Activated T-helper 1 cell treated with anti-CD3 and anti-CD28 coated beads, Interleukin-12 subunit alpha, Interleukin-12 subunit beta, Interleukin-2, Interleukin-4 antibody, amounts not matched to agents 30 ng/mL and 10 ng/mL and 1 ng/mL, durations not matched to agents 14 hours and 24 hours and 36 hours (primary cell): ENCODE measurements at places on chromosomes 16 and 17. TPM values are rescaled to one million over a fixed set of nuclear protein-coding genes. Genes with fewer than 3 reads are reported as not detected.

Gene ATP2A3
- 107 and 111 TPM in 2 replicates for total RNA-seq

Gene WNT9B
- not detected in 2 replicates for total RNA-seq

GRCh38 chr16:49660626-49661025, 195.3 kb downstream of the ZNF423 start:
- no peak for DNase-seq

DNA sequence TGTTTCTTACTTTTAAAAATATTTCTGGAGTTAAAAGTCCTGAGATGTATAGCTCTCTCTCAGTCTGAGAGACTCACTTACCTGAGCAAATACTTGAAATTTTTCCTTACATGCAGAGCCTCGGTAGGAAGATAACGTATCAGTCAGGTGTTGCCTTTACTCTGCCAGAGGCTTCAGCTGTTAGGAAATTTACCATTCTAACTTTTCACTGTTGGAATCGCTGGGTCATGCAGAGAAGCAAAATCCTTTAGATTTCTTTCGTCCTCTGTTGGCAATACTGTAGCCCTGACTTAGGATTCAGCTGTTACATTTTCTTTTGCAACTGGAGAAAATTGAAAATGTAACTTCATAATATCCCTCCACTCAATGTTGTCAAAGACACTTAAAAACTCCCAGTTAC, 20.0 kb upstream of the KCNJ16 start:
- DNase-seq, result no peak

DNA sequence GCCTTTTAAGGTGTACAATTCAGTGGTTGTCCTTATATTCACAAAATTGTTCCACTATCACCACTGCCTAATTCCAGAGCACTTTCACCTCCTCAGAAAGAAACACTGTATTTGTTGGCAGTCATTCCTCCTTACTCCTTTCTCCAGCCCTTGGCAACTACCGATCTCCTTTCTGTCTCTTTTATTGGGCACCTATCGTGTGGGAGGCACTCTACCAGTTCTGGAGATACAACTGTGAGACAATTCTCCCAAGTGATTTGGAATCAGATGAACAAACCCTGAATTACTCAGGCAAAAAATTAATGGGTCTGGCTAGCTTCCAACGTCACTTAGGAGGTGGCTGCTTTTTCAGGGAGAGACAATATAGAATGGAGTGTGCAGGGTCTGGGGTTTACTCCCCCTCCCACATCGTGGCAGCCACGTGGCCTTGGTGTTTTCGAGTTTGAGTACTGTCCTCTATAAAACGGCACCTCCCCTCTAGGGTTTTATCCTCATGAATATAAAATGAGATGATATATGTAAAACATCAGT, 63.9 kb downstream of the SHISA9 start:
- no peak for DNase-seq

DNA sequence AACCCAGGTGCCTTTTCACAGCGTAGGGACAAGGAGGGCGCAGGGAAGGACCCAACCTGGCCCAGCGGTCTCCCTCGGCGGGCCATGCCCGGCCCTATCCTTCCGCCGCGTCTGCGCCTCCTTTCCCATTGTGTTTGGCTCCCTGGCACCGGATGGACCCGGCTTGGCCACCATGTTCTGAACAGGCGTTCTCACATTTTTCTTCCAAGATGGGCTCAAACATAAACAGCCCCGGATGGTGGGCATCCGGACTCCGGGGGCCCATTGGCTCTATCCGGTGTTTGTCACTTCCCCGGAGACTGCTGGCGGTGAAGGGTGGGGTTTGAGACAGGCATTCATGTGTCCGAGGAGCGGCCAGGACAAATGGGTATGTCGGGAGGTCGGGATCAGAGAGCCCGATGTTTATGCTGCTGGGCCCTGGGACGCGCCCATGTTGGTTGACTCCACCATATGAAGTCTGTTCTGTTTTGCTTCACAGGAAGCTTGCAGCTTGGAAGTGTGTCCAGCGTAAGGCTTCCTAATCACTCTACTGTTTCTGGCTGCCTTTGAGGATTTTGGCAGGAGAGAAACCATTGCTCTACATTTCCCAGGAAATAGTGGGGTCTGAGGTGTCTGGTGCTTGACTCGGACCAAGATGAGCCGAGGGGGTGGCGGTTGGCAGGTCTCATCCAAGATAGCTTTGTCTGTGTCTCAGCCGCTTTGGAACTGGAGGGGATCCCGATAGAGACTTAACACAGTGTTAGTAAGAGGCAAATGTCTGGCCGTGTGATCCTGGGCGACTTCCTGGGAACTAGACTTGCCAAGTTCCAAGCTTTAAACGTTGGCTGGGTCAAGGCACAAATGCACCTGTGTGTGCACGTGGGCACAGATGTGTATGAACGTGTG, 188.3 kb downstream of the IRF8 start:
- no peak for DNase-seq

- DNase-seq, result no peak
Measured at GRCh38 chr17:73103641-73104335, 11.3 kb upstream of the SLC39A11 start.

DNA sequence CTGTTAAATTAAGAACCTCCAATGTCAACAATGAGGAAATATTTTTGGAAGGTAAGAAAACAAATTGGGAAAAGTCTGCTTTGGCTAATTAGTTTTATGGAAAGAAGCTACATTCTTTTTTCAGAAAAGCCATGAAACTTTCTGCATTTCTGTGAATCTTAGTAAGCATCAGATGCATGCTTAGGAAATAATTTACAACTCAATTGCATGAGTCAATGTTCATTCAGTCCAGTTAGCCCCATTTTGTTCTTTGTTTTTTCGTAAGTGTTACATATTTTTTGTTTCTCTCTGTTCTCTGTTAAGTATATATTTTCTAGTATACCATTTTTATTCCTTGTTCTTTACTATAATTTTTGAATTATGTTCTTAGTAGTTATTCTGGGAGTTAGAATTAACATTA, 195.2 kb upstream of the KIF2B start:
- no peak for DNase-seq
